Left cardiac atrium (tissue), 4 donors: ENCODE measurements at places on chromosomes 2 and 18.

DNA sequence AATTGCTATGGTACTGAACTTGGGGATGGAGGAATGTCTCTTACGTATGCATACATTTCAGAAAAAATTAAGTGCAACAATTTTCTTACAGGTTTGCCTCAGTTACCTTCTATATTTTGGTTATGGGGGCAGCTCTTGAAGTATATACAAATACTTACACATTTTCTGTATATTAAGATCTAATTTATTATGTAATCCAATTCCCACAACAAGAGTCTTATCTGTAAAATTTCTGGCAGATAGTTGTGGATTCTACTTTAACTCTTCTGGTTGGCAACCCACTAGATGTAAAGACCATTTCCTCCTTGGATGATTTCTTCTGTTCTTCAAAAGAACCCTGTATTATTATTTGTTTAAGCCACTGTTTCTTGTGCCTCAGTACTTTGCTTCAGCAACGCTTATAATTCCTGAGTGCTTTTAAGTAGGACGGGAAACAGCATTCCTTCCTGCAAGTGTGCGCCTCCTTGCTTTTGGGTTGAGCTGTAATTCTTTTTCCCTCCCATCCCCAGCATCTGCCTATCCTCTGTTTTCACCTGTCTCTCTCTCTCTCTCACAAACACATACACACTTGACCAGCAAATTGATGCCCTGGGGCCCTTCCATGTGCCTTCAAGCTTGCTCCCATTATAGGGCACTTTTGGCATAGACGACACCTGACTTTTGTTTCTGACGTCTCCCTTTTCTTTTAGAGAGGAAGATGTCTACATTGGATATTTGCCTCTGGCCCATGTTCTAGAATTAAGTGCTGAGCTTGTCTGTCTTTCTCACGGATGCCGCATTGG is 61.4 kb downstream of the ACSL3 start:
- no peak for DNase-seq

- DNase-seq, result no peak
Measured at GRCh38 chr18:48319801-48320638, 89.2 kb downstream of the ZBTB7C start.

DNA sequence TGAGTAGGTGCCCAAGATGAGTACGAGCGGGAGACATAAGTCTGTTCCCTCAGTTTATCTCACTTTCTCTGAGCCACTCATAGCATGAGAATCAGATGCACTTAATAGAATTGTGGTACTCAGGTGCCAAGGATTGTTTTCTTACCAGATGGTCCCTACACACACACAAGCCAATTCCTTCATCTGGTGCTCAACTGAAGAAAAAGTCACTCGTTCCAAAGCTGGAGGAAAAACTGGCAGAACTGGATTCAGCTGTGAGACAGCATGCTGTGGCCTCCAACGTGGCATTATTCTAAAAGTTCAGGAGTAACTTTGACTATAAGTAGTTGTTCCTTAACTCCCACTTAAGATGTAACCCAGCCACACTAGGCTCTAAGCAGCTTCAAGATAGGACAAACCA is 33.4 kb upstream of the ABCA12 start:
- no peak for DNase-seq

DNA sequence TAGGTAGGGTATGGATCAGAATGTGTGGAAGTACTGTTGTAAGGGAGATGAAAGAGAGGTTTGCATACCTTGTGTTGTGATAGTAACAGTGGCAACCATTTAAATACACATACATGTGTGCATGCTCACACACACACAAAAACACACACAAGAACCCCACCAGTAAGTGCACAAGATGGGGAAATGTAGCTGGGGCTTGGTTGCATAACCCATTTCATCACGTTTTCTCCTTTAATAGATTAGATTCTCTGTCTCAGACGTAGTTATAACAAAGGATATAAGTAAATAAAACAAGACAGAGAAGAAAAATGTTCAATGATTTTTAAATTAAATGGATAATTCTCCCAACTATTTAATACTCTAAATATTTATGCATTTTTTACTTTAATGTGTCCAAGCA is 13.4 kb downstream of the ARHGAP15 start:
- DNase-seq, result no peak

DNA sequence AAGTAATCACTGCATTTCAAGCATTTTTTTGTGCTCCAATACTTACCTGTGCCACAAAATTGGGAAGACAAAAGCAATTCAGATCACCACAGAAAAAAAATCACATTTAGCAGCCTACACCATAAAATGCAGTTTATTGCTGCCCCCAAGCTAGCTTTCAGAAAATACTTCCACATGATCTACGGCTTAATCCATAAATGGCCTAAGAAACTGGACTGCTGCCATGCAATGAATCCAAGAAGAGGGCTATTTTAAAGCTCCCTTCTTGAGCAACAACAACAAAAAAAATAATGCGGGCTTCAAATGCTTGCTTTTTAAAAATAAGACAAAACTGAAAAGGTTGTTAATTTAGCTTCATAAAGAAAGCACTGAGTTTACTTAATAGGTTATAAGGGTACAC is 272.3 kb downstream of the RAD51AP2 start:
- no peak for DNase-seq

DNA sequence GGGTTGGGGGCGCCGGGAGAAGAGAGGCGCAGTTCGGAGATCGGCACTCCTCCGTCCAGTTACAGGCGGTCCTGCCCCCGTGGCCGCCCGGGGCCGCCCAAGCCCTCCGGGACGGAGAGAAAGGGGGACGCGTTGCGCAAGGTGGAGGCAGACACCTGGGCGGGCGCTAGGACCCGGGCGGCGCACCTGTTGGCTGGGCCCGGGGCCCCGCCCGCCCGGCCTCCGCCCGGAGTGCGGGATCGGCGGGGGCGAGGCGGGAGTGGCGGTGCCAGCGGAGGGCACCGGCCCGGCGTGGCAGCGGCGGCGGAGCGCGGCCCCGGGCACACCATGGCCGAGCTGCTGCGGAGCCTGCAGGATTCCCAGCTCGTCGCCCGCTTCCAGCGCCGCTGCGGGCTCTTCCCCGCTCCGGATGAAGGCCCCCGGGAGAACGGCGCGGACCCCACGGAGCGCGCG is at the start of gene SGPP2:
Gene SGPP2 (plus strand): TSS at position 268 of the 453 bp plus-strand sequence. CDS start 60 bp downstream, at position 328.
- no peak for DNase-seq

- peak; percentile 80 for DNase-seq
Measured at GRCh38 chr2:46179037-46179621, 118.1 kb upstream of the EPAS1 start.

- peak; percentile 31 for DNase-seq
Measured at GRCh38 chr2:40434731-40435271, 17.1 kb downstream of the SLC8A1 start.

GRCh38 chr2:199810422-199811171 is 40.4 kb downstream of the FTCDNL1 start:
- no peak for DNase-seq

GRCh38 chr2:47028171-47028570 is 112.6 kb upstream of the MCFD2 start:
- no peak for DNase-seq

DNA sequence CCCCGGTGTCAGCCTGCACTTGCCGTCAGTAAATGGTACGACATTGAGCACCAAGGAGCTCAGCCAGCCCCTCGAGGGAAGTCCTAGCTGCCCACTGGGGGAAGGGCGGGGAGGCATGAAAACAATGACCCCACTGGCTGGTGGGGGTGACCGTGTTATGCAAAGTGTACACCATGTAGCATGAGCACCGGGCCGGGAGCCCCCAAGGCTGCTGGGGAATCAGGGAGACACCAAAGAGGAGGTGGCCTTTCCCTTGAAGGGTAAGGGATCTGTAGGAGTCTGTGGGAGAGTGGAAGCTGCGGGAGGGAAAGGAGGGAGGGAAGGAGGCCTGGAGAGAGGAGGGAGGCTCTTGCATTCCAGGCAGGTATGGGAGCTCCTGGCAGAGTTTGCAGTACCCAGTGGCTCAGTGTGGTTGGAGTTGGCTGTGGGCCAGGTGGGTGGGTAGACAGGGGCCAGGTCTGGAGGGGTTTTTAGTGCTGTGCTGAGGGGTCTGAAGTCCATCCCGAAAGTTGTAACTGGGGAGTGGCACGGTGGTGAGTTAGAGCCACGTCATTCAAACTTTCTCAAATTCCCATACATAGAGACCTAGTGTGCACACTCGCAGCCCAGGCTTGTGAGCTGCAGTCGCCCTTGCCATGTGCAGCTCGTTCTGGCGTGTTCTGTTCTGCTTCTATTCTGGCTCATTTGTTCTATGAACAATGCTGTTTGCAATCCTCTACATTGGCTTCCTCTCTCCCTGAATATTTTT is 22.4 kb downstream of the RRM2 start:
- no peak for DNase-seq

DNA sequence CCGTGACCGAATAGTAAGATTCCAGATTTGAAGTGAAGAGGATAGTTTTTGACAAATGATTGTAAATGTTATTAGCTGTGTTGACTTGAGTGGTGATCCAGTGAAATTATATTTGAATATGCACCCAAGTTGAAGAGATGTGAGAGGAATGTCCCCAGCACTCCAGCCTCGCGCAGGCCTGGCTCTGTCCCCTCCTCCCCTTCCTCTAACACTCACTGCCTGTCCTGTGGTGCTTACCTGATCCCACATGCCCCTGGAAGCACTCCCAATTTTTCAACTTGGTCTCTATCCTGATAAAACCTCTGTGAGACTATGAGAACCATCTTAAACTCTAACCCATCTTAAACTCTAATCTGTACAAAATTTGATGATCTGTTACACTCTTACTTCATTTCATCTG is 154.7 kb upstream of the LRP1B start:
- DNase-seq, result no peak

- no peak for DNase-seq
Measured at GRCh38 chr2:135914485-135914884, 38.2 kb upstream of the MCM6 start.

GRCh38 chr2:64727013-64727767 is 73.5 kb upstream of the SERTAD2 start:
- no peak for DNase-seq

GRCh38 chr2:105678346-105678745 is 66.4 kb upstream of the NCK2 start:
- no peak for DNase-seq

GRCh38 chr2:70104231-70105111 is 17.2 kb downstream of the PCBP1 start:
- no peak for DNase-seq

DNA sequence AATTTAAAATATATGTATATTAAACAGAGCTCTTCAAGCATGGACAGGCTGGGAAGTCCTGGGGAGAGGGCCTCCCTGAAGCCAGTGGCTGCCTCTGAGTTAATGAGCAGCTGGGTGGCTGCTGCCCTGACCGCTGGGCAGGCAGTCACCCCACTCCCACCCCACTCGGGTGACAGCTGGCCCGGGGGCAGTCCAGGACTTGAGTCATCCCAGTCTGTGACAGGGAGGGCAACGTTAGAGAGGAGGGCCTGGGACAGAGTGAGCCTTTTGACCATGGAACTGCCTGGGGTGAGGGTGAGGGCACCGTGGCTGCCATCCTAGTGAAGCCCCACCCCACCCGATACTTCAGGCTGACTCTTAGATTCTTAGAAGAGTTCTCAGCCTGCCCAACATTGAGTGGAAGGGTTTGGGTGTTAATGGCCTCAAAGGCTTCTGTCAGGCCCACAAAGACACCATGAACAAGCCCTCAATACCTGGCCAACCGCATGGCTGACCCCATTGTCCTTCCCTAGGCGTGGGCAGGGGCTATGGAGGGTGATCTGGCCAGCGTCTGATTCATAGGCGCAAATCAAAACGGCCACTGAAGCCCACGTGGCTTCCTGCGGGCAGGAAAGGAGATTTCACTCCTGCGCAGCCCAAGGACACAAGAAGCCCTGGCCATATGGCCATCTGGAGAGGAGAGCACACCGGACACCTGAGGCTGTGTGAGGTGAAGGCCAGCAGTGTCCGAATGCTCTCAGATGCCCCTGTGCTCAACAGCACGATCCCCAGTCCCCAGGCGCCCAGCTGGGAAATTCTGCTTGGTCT is 47.5 kb downstream of the MRPS5 start:
- no peak for DNase-seq

- no peak for DNase-seq
Measured at GRCh38 chr18:49851624-49852023, 38.3 kb upstream of the ACAA2 start.

GRCh38 chr2:96203130-96204028 is 5.2 kb downstream of the STARD7 start:
- DNase-seq, result no peak
